Stimulated activated CD4-positive, alpha-beta T cell treated with anti-CD3 and anti-CD28 coated beads, Interleukin-2, amount 100 ng/mL, for 4 hours (primary cell): ENCODE measurements at places on chromosomes 11 and 22.

DNA sequence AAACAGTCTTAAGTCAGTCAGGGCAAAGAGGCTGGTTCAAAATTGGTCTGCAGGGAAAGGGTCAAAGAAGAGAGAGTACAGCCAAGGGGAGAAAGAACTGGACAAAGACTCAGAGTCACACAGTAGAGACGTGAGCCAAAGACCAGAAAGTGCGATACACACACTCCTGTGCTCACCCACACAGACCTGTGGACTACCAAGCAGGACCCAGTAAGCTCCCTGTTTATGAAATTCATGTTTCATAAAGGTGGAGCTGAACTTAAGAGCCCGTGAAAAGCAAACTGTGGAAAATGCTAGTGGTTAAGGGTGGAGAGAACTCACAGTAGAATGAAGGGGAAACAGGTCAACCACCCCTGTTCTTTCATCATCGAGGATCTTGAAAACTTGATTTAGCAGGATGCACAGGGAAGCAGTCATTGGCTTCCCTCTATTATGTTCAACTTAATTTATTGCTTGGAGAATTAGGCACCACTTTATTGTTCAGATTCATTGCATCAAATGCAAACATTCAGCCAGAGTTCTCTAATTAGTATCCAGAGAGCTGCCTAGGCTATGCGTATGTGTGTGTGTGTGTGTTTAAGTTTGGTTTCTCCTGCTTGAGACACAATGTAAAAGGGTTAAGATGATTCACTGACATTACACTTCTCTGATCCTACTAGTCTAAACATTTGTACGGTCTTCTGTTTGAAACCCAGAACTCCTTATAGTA lies 160.9 kb upstream of the MTMR2 start:
- DNase-seq, result no peak

- no peak for DNase-seq
Measured at GRCh38 chr11:95739108-95739938, 50.3 kb downstream of the FAM76B start.

DNA sequence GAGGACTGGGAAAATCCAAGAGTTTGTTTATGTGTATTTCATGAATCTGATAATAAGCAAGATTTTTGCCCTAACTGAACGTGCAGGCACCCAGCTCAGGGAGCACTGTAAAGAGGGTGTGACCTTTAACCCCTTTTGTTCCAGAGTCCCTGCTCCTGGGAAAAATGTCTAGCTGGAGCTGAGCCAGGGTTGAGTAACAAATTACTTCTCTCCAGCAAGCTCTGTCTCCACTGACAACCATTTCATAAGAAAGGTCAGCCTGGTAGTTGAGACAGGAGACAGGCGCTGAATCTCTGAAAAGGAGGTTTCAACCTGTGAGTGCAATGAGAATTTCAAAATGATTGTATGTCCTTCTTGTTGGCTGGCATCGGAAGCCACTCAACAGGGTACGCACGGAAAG lies 156.4 kb upstream of the NARS2 start:
- no peak for DNase-seq

GRCh38 chr22:44179196-44179988 lies 1.3 kb upstream of the PARVG start:
- no peak for DNase-seq
